Stimulated activated CD4-positive, alpha-beta T cell treated with anti-CD3 and anti-CD28 coated beads, TNF-alpha, amount 100 ng/mL, for 4 hours (primary cell): ENCODE measurements at places on chromosomes 5 and 9.

DNA sequence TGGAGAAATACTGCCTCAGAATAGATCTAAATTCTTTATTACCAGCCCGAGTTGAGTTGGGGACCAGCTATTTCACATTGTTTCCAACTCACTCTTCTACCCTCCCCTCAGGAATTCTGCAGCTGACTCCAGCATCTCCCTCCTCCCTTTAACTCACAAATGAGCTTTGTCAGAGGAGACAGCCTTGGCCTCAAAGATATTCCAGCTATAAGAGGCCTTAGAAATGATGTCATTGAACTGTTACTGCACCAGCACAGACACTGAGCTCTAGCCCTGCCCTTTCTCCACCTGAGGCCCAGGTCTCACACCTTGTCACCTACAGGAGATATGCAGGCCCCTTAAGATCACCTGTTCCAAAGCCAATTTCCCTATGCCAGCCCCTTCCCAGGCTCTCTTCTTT lies 78.4 kb upstream of the ATP10B start:
- no peak for DNase-seq

GRCh38 chr9:123825342-123826060 lies 104.4 kb downstream of the DENND1A start:
- no peak for DNase-seq

DNA sequence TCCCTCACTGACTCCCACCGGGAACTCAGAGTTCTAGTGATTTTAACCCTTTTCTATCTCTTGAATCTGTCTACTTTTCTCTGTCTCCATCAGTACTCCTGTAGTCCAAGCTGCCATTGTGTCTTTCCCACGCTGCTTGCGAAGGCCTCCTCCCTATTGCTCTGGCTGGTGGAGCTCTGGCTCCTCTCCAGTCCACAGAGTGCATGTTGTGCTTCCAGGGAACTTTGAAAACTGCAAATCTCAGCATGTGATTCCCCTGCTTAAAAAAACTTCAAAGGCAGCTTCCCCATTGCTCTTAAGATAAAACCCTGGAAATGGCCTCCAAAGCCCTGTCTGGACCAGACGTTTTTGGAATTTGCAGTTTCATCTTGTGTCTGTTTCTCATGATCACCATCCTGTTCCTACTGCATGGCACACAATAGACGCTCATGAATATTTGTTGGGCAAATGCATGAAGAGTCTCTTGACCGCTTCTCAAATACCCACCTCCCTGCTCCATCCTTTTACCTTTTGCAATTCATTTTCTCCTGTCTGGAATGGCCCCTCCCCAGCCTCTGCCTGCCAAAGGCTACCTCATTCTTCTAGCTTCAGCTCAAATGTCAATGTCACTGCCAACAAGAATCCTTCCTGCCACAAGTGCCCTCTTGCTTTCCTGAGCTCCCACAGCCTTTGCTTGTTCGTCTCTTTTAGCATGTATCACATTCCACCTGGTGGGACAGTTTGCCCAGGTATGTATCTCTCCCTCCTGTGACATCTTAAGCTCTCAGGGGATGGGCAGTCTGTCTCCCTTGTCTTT lies 293.2 kb downstream of the ARHGAP26 start:
- DNase-seq: no peak

DNA sequence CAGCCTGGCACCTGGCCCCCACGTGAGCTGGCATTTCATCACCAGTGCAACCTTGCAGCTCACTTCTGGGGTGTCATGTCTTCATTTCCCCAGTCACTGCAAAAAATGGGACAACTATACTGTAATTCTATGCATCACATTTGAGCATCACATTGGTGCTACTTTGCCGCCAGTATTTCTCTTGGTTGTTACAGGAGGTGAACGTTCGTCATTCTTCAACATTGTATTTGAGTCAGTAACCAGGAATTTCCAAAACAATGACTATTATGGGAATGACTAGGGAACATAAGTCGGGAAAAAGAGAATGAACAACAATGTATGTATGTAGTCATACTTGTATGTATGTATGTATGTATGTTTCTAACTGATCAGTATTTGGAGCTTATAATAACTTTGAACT lies 1278.0 kb downstream of the EFNA5 start:
- DNase-seq: no peak

DNA sequence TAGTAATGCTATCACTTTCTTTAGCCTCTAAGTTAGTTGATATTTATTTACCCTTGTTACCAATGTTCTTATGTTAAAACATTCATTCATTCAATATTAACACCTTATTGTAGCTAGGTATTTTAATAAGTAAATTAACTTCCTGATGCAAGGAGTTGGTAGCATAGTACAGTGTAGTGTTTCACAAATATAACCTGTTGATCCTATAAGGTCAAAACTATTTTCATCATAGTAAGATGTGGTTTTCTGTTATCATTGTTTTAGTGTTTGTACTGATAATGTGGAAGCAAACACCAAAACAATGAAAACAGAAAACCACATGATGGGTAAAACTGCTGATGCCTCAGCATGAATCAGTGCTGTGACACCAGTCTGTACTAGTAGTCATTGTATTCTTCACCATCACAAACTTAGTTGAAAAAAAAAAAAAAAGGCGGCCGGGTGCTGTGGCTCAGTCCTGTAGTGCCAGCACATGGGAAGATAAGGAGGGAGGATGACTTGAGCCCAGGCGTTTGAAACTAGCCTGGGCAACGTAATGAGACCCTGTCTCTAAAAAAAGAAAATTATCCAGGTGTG lies 36.5 kb downstream of the ZCCHC7 start:
- no peak for DNase-seq

GRCh38 chr5:143141652-143142051 lies 261.8 kb downstream of the NR3C1 start:
- no peak for DNase-seq

- no peak for DNase-seq
These were observed 159.3 kb downstream of the SLC24A2 start for GRCh38 chr9:19629488-19629887.

- DNase-seq: no peak
These were observed 34.9 kb upstream of the NIPBL start for GRCh38 chr5:36841677-36842076.

DNA sequence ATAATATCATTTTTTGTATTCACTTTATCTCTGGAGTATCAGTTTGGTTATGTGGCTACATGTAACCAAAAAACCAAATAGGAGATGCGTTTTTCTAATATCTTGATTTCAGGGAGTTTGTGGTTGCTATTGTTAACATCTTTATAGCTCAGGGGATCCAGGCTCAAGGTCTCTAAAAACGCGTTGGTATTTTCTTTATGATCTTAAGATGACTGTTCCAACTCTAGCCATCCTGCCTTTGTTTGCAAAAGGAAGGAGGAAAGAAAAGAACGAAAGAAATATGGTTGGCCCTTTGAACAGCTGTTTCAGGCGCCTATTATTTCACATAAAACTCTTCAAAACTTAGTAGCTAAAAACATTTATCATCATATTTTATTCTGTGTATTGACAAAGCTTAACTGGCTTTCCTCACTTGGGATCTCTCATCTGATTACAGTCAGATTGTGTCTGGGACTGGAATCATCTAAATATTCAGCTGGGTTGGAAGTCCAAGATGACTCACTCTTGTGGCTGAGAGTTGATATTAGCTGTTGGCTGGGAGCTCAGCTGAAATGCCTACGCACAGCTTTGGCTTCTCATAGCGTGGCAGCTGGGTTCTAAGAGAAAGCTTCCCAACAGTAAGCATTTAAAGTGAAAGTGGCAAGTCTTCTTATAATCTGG lies 60.1 kb downstream of the FAM174A start:
- DNase-seq: no peak

- no peak for DNase-seq
These were observed 39.6 kb downstream of the ZNF608 start for GRCh38 chr5:124706729-124707361.

DNA sequence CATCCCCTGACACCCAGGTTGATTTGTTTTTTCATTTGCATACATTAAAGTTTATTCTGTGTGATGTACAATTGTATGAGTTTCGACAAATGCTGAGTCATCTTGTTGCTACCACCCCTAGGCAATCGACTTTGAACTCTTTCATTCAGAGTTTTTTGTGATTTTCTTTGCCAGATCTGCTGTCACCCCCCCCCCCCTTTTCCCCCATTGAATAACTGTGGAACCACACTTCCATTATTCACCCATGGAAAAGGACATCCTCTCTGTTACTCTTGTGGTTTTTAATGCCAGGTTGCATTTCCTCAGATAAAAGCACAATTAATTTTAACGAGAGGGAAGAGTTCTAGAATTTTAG lies 13.7 kb upstream of the FAM120AOS start:
- DNase-seq: no peak

DNA sequence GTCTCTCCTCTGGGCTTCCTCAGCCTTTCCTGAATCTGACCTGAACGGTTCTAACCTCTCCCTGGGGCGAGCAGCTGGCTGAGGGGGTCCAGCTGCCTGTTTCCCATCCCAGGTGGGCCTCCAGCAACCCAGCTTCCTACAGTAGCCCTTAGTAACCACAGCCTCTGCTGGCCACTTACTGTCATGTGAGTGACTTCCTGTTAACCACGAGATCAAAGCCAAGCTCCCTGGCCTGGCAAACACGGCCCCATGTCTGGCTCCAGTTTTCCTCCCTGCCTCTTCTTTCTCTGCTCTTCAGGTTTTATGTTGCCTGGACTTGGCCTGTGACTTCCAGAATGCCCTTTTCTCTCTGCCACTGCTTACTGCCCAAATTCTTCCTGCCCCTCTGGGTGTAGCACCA lies 47.2 kb upstream of the DAB2IP start:
- no peak for DNase-seq

DNA sequence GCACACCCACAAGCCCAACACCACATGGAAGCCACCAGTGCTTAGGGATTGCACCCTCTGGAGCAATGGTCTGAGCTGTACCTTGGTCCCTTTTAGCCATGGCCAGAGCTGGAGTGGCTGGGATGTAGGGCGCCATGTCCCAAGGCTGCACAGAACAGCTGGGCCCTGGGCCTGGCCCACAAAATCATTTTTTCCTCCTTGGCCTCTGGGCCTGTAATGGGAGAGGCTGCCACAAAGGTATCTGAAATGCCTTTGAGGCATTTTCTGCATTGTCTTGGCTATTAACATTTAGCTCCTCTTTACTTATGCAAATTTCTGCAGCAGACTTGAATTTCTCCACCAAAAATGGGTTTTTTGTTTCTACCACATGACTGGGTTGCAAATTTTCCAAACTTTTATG lies 117.6 kb downstream of the SPOCK1 start:
- DNase-seq: no peak

GRCh38 chr5:56056875-56057274 lies 62.1 kb upstream of the IL6ST start:
- DNase-seq: no peak
